HT1080 (cell line): ENCODE measurements at places on chromosomes 7 and 10.

DNA sequence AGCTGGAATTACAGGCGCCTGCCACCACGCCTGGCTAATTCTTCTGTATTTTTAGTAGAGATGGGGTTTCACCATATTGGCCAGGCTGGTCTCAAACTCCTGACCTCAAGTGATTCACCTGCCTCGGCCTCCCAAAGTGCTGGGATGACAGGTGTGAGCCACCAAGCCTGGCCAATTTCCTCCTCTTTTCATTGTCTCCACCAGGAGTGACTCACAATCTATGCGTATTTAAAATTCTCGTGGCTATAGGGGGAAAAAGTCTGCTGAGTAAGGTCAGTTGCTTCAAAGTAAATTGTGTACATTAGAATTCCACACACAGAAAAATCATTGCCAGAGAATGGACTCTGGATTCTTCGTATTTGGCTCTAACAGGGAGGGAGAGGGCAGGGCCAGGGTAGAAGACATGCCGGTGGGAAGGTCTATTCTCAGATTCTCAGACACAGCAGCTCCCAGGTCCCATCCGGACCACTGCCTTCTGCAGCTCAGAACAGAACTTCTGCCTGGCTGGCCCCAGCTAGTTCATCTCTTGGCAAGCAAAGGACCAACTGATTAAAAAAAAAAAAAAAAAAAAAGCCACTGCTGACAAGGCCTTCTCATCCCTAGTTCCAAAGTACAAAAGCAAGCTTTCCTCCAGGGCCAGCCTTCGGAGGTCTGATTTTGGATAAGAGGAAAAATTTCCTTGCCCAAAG, 22.2 kb downstream of the PSPH start:
- DNase-seq: peak; percentile 55

DNA sequence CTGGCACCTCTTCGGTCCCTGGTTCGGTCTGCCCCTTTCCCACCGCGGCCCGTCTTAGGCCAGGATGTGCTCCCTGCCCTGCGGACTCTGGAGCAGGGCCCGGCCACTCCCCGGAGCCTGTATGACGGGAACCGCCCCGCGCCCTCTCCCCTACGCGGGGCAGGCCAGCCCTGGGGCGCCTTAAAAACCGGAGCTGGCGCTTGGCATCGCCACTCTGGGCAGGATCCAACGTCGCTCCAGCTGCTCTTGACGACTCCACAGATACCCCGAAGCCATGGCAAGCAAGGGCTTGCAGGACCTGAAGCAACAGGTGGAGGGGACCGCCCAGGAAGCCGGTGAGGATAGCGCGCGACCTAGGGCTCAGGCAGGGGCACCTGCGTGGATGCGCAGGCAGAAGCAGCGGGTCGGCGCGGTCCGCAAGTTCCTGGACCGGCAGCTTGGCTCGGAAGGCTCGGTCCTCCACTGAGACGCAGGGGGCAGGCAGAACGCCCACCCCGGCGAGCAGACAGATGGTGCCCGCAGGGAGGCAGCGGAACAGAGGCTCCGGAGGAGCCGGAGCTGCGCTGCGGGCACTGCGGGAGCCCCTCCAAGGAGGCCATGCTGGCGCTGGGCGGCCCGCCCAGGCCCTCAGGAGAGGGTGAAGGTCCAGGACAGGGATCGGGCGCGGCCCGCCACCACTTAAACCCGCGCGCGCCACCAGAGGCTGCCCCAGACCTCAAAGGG, at the start of gene ADIRF:
ADIRF (plus strand) TSS at position 212 of the 723 bp plus-strand sequence; CDS start at position 275, 63 bp downstream.
- no peak for DNase-seq

- DNase-seq: no peak
Observed at GRCh38 chr10:15075421-15075820, 13.2 kb downstream of the ACBD7 start.

DNA sequence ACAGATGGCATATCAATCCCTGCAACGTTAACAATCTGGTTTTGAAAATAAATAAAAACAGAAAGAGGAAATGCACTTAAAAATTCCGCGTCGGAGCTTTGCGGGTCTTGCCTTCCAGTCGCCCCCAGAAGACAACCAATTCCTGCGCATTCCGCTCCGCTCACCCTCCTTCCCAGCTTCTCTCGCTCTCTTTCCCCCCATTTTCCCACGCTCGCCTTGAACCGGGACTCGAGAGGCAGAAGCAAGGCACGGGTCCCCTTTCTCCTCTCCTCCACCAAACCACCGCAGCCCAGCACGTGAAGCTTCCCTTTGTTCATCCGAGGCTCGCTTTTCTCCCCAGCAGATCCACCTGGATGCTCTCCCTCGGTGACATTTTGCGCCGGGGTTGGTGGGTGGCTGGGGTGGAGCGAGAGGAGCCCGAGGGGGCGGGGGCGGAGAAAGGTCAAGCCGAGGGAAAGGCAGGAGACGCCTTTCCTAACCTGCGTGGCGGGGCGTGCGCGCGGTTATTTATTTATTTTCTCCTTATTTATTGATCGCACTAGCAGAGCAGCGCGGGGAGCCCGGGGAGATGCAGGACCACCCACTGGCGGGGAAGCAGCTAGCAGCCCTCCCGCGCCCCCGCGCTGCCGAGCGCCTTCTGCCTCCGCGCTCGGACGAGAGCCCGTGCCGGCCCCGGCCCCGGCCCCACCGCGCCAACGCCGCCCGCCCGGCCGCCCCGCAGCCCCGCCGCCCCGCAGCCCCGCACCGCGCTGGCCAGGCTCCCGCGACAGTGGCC, at the start of gene KCND2:
KCND2 (plus strand) TSS at position 475 of the 775 bp plus-strand sequence.
- peak; percentile 17 for DNase-seq

- no peak for DNase-seq
Observed at GRCh38 chr7:25180592-25180923, 47.7 kb downstream of the NPVF start.

- no peak for DNase-seq
Observed at GRCh38 chr7:39367943-39368342, 198.3 kb upstream of the YAE1 start.

DNA sequence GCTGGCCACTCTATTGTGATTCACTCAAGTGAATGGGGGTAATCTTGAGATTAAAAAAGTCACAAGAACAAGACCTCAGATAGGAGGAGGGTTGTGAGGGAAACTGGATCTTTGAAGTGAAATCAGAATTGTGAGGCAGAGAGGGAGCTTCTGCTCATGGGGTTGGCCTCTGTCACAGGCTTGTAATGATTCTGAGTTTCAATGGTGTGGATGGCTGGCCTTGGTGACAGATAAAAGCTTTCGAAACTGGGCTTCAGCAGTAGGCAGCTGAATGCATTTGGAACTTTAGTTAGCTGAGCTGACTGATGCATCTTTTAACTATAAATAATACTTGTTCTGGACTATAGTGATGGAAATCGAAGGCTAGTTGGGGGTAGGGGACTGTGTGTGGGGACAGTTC, 12.2 kb downstream of the TAS2R60 start:
- DNase-seq: no peak

DNA sequence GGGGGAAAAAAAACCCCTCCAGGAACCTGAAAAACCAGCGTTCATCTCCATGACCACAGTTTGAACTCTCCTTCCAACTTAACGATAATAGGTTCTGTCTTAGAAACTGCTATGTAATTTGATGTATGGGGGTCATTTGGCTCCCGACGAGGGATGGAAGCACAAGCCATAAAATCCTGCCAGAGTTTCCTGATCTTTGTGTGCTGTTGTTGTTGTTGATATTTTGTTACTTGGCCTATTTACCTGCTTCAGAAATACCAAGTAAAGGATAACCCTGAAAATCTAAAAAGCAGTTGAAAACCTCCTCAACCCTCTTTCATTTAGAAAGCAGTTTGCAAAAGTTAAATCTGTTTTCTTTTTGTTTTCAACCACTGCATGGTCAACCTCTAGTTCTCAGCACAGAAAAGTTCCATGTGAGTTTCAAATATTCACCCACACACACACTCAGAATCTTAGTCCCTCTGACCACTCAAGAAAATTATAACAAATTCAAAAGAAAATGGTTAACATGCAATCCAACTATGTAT, 9.3 kb upstream of the HOXA2 start:
- DNase-seq: no peak

GRCh38 chr7:108310351-108310750, 145.9 kb downstream of the NRCAM start:
- peak; percentile 16 for DNase-seq

DNA sequence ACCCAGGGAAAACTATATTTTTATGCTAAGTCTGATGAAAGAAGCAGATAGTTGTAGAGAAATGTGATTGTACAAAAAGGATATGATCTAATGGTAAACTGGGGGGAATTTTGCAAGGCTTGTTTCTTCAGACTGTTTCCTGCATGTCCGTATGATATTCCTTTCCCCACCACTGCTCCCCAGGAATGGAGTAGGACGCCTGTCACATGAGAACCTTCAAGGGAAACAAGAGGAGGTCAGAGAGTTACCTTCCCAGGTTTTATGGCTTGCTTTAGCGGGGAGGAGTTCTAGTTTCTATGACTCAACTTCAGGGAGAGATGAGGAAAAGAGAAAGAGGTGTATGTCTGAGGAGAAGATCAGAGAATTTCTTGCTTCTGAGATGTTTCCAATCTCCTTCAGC, 16.4 kb upstream of the ITPRID1 start:
- DNase-seq: no peak

GRCh38 chr10:67788028-67788886, 49.7 kb downstream of the DNAJC12 start:
- DNase-seq: no peak

GRCh38 chr7:155215576-155216325, 81.9 kb upstream of the INSIG1 start:
- DNase-seq: no peak

- peak; percentile 100 for DNase-seq
Observed at GRCh38 chr7:116316838-116317628, 106.7 kb downstream of the TES start.

DNA sequence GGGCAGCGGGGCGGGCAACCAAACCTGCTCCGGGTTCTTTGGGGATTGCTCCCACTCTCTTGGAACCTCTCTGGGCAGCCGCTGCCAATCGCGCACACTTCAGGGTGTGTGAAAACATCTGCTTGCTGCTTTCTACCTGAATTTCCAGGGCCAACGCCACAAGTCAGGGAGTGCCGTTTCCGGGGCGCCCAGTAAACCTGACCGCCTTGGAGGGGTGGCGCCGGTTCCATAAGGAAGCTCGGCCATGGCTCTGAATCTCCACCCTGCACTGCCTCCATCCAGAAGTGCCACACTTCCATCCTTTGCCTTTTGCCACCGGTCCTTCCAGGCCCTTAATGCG, 679 bp upstream of the AFAP1L2 start:
- DNase-seq: no peak
